ENCODE measurements at places on chromosomes 1 and 21.
A peak's percentile ranks its signal among the peaks of the same experiment; 100 is the strongest.

DNA sequence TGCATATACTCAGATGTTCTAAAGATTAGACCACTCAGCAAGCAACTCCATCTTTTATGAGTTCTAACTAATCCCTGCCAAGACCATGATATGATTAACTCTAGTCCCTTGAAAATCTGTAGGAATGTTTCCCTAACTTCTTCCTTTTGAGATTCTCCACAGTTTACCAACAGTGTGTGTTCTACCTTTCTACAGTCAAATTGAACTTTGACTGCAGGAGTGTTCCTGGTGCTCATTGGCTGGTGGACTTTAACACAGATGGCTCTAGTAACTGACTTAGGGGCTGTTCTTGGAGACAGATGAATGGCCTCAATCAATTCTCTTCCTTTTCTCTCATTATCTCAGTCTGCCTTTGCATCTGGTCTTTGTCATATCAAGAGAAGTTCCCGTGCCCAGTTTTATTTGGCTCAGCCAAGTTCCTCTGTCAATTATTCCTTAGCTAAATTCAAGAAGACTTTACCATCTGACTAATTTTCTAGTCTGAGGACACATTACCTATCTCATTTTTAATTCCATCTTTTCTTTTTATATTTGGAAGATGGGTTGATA, 643.9 kb upstream of the CAMK1G start:
- DNase-seq, result no peak

DNA sequence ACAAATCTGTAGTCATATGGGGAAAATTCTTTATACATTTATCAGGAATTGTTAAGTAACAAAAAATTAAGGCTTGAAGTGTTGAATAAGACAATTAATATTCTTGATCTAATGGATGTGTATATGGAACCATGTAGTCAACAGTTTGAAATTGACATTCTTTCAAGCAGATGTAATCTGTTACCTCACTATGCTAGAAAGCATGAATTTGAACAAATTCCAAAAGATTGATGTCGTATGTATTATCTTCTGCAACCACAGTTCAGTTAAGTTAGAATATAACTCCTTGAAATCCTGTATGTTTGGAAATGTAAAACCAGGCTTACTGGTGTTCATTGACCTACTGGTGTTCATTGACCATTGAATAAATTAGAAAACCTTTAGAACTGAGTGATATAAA, 16.1 kb downstream of the CCDC18 start:
- peak; percentile 9 for DNase-seq

DNA sequence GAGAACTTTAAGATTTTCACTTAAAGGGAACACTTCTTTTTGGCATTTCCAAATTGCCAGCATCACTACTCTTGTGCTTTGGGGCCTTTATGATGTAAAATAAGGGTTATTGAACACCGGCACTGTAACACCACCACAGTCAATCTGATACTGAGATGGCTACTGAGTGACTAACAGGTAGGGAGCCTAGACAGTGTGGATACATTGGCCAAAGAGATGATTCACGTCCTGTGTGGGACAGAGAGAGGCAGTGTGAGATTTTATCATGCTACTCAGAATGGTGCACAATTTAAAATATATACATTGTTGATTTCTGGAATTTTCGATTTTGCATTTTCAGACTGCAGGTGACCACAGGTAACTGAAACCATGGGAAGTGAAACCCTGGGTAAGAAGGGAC, 261.6 kb downstream of the SPATA17 start:
- no peak for DNase-seq

- peak; percentile 93 for DNase-seq
Measured at GRCh38 chr1:22739648-22740385, 29.2 kb downstream of the EPHB2 start.

DNA sequence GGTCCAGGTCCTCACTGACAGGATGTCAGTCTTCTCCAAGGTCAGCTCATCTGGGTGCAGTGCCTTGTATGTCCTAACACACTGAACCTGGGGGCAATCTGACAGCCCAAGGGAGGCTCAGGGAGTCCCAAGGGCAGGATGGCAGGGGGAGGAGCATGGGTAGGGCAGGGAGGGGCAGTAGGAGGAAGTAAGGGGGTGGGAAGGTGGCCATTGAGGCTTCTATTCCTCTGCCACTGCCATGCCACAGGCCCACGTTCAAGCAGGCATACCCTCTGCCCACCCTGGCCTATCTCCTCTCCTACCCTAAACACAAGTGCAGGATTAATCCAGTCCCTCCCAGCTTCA, 13.3 kb downstream of the ARHGEF19 start:
- DNase-seq, result no peak

DNA sequence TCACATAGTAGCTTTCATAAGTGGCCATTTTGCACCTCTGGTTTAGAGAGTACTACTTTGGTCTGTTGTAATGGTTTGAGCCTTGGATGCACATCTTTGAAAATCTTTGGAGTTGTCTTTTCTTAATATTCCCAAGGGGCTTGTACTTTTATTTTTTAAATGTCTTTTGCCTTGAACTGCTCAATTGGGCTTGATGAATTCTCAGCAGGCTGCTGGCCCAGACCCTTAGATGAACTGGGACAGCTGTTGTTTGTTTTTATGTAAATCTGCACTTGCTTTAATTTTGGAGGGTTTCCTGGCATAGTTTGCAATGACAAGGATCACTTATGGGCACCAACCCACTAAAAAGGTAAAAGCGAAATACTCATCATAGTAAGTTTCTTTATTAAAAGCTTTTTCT, 24.9 kb downstream of the NGF start:
- DNase-seq, result no peak

DNA sequence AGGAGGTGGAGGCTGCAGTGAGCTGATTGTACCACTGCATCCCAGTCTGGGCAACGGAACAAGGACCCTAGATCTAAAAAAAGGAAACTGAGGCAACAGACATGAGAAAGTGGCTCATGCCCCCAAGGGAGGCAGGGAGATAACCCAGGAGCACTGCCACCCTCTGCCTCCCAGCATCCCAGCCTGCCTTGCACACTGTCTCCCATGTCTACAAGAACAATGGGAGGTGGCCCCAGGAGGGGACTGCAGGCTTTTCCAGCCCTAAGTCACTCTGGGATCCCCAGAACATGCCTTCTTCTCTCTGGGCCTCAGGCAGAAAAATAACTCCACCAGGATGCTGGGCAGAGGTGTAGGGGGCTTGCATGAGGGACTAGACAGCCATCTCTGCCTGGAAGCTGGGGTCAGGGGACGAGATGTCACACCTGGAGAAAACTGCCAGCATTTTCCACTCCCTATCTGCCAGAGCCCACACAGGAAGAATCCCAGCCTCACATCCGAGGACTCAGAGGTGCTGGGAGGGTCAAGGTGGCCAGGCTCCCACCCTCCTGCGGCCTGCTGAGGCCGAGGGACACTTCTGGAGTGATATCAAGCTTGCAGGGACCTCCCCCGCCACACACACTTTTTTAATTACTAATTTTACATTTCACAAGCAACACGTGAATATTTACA, 21.4 kb downstream of the RUNX3 start:
- no peak for DNase-seq

- DNase-seq, result no peak
Measured at GRCh38 chr1:168654198-168654915, 74.6 kb downstream of the DPT start.

GRCh38 chr1:54645806-54646676, 4.5 kb downstream of the MROH7 start:
- DNase-seq, result peak; percentile 28

DNA sequence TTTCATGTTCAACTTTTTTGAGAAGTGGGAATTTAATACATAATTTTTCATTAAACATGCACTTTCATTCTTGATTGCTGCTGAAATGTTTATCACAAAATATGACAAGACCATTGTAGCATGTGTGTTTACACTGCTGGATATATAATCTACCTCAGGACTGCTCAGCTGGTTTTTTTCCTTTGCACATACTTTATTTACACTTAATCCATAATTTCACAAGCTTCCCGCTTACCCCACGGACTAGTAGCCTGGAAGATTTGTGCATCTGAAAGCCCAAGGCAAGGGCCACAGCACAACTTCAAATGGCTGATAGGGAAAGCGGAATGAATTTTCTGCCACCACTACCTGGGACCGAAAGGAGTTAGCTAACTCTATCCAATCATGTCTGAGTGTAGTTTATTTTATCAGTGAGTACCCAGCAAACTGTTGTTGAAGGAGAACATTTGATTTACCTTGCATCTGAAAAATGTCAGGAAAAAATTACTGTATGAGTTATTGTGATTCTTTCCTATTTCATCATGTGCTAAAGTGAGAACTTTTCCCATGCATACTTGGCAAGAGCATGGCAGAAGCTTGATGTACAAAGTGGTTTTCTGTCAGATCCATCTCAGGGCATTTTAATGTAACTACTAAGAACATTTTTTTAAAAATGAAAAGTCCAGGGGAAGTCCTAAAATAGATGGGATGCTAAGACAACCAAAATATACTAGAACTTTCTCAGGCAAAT, 558.2 kb upstream of the USP24 start:
- DNase-seq, result no peak

- no peak for DNase-seq
Measured at GRCh38 chr1:215554865-215555264, 12.2 kb upstream of the KCTD3 start.

- no peak for DNase-seq
Measured at GRCh38 chr1:226711976-226712741, 26.9 kb downstream of the ITPKB start.

DNA sequence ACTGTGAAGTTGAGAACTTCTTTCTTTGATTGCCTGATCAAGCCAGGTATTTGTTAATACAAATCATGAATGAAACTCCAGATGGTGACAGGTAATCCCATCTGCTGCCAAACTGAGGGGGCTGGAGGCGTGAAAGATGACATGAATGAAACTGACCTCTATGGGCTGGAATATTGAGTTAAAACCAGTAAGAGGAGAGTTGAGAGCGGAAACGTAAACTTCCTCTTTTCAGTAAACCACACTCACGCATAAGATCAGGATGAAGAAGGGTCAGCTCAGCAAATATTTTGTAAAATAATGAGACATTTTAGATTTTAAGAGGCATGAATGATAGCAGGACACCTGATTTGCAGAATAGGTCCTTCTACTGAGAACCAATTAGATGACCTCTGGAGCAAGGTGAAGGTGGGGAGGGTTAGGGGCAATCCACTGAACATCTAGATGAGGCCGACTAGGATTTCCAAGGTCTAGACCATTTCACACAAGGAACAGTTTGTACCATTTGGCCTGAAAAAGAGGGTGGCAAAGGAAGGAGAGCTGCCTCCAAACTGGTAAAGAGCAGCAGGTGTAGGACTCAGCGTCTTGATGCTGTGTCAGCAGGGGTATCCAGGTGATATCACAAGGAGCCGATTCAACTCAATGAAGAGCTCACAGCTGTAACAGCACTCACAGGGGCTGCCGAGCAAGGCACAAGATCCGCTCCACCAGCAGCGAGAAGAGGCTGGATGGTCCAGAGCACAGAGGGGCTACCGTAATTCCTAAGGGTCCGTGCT, 132.6 kb downstream of the NTPCR start:
- no peak for DNase-seq

GRCh38 chr1:192652159-192652558, 16.2 kb downstream of the RGS13 start:
- no peak for DNase-seq

DNA sequence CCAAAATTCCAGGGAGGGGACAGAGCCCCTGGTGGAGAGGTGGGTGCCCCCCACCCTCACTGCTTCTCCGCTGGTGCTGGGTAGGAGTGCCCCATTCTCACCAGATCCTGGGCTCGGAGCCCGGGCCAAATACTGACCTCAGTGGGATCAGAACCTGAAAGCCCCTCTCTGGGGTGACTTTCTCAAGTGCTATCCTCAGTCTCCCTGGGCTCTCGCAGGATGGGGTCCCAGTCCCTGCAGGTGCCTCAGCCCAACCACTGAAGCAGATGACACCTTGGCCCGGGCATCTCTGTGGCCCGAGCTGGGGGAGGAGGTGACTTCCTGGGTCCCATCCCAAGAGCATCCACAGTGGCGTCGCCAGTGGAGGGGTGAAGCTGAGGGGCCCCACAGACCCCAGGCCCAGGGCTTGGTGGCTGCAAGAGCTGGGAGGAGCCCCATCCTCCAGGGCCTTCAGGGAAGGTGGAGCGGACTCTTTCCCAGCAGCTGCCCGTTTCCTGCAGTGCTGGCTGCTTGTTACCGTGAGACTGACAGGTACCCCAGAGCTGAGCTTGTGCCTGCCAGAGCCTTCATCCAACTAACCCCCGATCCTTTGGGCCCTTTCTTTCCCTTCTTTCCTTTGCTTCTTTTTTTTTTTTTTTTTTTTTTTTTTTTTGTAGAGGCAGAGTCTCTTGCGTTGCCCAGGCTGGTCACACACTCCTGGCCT, 3.9 kb upstream of the FNDC10 start:
- no peak for DNase-seq

GRCh38 chr1:25631750-25632485, 15.3 kb downstream of the MAN1C1 start:
- no peak for DNase-seq

GRCh38 chr1:179794669-179795068, 51.6 kb downstream of the FAM163A start:
- DNase-seq, result no peak

DNA sequence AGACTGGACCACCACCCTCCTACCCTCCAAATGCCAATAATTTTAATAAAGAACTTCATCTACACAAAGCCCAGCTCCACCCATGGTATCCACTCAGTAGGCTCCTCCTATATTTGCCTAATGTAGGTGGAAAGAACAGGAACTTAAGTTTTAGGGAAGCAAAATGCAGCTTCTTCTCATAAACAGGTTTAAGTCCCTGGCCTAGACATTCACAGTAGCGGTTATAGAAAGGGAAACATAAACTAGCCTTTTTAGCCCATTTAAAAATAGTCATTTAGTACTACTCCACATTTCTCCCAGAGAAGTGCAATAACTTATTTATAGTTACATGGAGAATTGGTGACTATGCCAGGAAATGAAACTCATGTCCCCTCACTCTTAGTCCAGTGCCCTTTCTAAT, 56.6 kb upstream of the CPLANE2 start:
- DNase-seq, result no peak

GRCh38 chr1:8345621-8346415, 27.9 kb downstream of the SLC45A1 start:
- no peak for DNase-seq

- DNase-seq, result no peak
Measured at GRCh38 chr1:71264039-71264438, 183.2 kb upstream of the ZRANB2 start.

DNA sequence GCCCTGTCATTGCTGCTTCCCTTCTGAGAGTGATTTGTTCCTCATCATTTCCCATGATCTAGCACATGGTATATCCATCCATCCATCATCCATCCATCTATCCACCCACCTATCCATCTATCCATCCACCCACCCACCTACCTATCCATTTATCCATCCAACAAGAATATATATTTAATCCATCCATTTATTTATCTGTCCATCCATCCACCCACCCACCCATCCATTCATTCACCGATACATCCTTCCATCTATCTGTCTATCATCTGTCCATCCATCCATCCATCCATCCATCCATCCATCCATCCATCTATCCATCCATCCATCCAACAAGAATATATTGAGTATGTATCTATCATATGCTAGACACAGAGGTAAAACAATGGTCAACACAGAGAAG, 100.0 kb upstream of the ACTL8 start:
- DNase-seq, result no peak
